Mononuclear cell (primary cell): ENCODE measurements at places on chromosomes 16 and 17. TPM values are rescaled to one million over a fixed set of nuclear protein-coding genes. Genes with fewer than 3 reads are reported as not detected.

The TBC1D28 gene
- not detected for total RNA-seq

The ENPP7 gene
- total RNA-seq: not detected

The TRPV3 gene
- 0.21 TPM for total RNA-seq

The CFAP52 gene
- total RNA-seq: not detected

The RPH3AL gene
- total RNA-seq: 1.5 TPM

The KRT36 gene
- total RNA-seq: not detected

The NOTUM gene
- not detected for total RNA-seq

The IL32 gene
- 115 TPM for total RNA-seq

The NPIPA8 gene
- total RNA-seq: not detected

The CDH13 gene
- total RNA-seq: 0.10 TPM

The SLC13A2 gene
- not detected for total RNA-seq

The ASGR1 gene
- total RNA-seq: 4.6 TPM

The PABPN1L gene
- total RNA-seq: not detected

The GRAPL gene
- total RNA-seq: 5.1 TPM

The RDM1 gene
- not detected for total RNA-seq

The C16orf96 gene
- 0.42 TPM for total RNA-seq

The C17orf67 gene
- total RNA-seq: 1.5 TPM

The HLF gene
- total RNA-seq: 1.7 TPM

The FMNL1 gene
- total RNA-seq: 202 TPM

The CDT1 gene
- total RNA-seq: 0.42 TPM

The CHCT1 gene
- total RNA-seq: not detected

The EVPLL gene
- total RNA-seq: not detected
